ENCODE measurements at places on chromosomes 7 and 10. TPM values are rescaled to one million over a fixed set of nuclear protein-coding genes. Genes with fewer than 3 reads are reported as not detected.

The AOAH gene
- not detected for total RNA-seq

The ELOVL3 gene
- not detected for total RNA-seq

The LRRC27 gene
- total RNA-seq: 13.9 TPM

The ITIH5 gene
- under 0.01 TPM for total RNA-seq

The TFPI2 gene
- total RNA-seq: 620 TPM

The AZGP1 gene
- 0.33 TPM for total RNA-seq

The CRPPA gene
- total RNA-seq: 1.3 TPM

The GPR26 gene
- total RNA-seq: not detected

The STAG3 gene
- total RNA-seq: 1.00 TPM

The CLCN1 gene
- not detected for total RNA-seq

The CLDN15 gene
- 3.5 TPM for total RNA-seq

The SLIT1 gene
- 0.11 TPM for total RNA-seq

The IGFBP3 gene
- total RNA-seq: 33.4 TPM

The HTR5A gene
- total RNA-seq: not detected

The IQUB gene
- total RNA-seq: 0.50 TPM

The POLR2J gene
- total RNA-seq: 21.7 TPM

The AKR1C4 gene
- total RNA-seq: not detected

The MINDY4 gene
- total RNA-seq: 6.7 TPM

The GLCCI1 gene
- total RNA-seq: 9.7 TPM

The DNAJC12 gene
- total RNA-seq: 2.8 TPM

Measured in uterine smooth muscle cell (primary cell).